ENCODE measurements at places on chromosomes 12 and 14.

GRCh38 chr14:61329478-61330051, 8.2 kb downstream of the PRKCH start:
- no peak for DNase-seq

DNA sequence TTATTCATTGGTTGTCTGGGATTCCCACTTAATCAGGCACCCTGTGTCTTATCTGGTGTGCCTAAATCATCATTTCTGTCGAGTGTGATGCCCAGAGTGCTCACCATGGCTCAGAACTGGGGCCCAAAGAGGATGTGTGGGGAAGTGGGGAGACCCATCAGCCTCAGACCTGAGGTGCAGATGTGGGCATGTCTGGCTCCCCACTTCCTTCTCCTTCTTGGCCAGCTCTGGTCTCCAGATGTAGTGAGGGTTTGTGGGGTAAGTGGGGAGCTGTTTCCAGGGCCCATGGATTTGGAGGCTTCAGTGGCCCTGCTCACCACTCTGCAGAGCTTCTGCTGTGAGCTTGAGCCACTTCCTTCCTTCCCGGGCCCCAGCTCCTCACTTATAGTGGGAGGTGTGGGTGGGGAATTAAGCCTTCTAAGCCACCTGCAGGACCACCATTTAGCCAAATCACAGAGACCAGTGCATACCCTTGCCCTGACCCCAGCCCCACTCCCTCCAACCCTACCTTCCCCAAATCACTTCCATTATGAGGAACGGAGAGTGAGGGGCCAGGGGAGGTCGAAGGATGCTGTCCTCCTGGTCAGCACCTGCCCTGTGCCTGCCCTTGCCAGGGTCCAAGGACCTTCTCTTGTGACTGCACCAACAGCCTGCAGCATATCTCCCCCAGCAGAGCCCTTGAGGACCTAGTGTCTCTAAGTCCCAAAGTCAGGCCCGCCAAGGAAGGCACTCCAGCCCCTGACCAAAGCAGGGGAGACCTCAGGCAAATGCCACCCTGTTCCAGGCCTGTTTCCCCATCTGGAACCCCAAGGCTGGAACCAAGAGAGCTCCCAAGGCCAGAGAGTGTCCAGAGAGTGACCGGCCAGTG, 278.2 kb upstream of the RTL1 start:
- no peak for DNase-seq

- peak; percentile 24 for DNase-seq
Observed at GRCh38 chr12:39990122-39991101, 115.5 kb downstream of the SLC2A13 start.

- DNase-seq, result no peak
Observed at GRCh38 chr14:61575551-61576150, 119.7 kb upstream of the HIF1A start.

- peak; percentile 79 for DNase-seq
Observed at GRCh38 chr12:53096089-53096741, 1.3 kb upstream of the IGFBP6 start.

GRCh38 chr14:81382517-81383225, 17.5 kb downstream of the STON2 start:
- DNase-seq, result no peak

GRCh38 chr14:33589334-33589733, 361.5 kb downstream of the EGLN3 start:
- DNase-seq, result peak; percentile 83

- no peak for DNase-seq
Observed at GRCh38 chr12:3389986-3390385, 101.0 kb upstream of the PRMT8 start.
